NCI-H510A treated with DMSO at 0.1 percent for 48 hours (cell line): ENCODE measurements at places on chromosomes 16 and 17.
A peak's percentile ranks its signal among the peaks of the same experiment; 100 is the strongest.

GRCh38 chr16:76976101-76976500 is 214.9 kb upstream of the MON1B start:
- peak; percentile 5 for DNase-seq

- no peak for DNase-seq
Observed at GRCh38 chr16:66150698-66151482, 215.6 kb upstream of the CDH5 start.

DNA sequence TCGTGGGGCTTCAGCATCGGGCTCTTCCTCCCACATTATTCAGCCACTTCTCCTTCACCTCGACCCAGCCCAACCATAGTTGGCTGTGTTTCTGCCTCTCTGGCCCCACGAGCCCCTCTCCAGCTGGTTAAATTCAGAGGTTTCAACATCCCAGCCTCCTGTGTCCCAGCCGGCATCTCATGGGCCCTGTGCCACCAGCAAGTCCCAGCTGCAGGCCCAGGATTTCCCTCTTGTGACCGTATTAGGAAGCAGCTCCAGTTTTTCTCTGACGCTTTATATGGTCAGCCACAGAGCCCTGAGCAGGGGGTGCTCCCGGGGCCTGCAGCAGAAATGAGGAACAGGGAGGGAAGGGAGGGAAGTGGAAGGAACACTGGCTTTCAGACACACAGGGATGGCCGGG is 27.4 kb downstream of the MYH11 start:
- no peak for DNase-seq

DNA sequence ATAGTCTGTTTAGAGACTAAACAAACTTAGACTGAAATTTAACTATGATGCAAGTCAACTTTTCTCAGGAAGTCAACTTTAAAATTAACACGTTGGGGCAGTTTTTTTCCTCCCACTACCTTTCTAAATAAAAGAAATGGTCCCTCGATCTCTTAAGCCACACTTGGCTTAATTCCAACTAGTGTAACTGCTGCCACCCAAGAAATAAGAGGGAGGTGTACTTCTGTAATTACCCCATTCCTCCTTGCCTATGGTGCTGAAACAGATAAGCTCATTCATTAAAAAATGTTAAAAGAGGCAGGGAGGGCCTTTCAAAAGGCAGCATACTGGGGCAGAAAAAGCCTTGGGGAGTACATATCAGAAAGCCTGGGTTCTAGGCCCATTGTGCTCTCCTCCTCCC is 59.8 kb downstream of the NCOR1 start:
- no peak for DNase-seq

DNA sequence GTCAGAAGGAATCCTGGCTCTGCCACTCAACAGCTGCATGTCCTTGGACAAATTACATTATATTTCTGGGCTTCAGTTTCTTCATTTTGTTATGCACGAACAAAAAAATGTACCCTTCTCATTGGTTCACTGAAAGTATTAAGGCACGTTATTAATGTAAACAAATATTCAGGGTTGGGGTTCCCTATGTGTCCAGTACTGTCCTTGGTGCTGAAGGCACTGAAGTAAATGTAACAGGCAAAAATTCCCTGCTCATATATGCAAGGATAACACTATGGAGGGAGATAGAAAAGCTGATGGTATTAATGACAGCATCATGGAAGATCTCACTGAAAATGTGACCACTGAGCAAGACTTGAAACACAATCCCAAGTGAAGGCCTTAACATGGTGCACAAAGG is 386.6 kb downstream of the XYLT1 start:
- DNase-seq: no peak

- DNase-seq: no peak
Observed at GRCh38 chr17:43092901-43093300, 32.3 kb downstream of the BRCA1 start.

- no peak for DNase-seq
Observed at GRCh38 chr17:82160075-82160474, 52.6 kb downstream of the CCDC57 start.

DNA sequence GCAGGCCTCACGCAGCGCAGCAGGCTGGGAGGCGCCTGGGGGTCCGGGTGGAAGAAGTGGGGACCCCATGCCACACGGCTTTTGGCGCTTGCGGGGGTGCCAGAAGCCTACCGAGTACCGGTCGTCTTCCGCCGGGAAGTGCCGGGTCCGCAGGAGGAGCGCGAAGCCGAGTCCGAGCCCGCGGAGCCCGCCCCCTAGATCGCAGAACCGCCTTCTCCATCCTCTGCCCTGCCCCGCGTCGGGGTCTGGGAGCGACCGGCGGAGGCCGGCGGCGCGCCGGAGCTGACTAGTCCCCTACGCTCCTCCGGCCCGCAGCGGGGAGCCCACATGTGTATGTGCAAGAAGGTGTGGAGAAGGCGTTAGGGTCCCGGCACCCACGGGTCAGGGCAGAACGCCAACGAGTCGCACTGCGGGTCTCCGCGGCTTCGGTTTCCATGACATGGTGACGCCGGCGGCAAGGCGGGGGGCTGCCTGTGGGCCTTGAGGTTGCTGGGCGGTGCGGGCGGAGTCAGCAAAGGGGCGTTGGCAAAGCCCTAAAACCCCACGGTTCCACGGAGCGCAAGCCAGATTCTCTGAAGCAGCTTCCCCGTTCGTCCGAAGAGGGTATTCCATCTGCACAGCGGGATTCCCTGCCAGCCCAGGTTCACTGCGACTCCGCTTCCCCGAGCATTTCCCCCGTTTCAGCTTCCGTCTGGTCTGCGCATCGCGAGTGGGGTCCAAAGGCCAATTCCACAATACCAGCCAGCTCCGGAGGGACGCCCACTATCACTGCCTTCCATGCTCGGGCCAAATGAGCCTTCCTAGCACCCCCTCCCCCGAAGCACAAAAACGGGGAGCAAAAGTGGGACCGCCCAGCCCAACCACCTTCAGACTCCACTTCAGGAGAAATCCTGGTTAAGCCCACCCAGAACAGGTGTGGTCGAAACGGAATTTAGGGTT is 2.3 kb upstream of the LHX1 start:
- no peak for DNase-seq

DNA sequence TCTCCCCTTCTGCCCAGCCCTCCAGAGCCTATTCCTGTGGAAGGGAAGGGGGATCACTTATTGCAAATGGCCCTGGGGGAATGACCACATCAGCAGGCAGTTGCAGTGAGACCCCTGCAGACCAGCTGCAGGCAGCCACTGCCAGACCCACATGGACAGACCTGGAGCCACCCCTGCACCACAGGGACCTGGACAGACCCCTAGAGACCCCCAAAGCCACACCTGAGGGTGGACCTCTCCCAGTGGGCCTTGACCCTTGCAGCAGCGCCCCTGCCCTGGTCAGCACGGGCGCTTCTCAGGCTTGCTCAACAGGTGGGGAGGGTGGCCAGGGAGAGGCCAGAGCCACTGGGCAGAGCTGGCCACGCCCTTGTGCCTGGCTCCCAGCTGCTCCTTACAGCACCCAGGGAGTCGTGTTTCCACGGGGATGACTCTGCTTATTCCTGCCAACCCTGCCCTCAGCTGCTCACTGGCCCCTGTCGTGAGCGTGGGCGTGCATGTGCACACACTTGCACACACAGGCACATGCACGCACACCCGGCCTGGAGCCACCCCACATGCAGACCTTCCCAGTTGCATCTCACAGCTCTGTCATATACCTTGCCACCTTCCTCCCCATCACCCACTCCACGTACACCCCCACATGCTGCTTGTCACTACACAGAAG is 1.3 kb upstream of the SCN4A start:
- peak; percentile 25 for DNase-seq

DNA sequence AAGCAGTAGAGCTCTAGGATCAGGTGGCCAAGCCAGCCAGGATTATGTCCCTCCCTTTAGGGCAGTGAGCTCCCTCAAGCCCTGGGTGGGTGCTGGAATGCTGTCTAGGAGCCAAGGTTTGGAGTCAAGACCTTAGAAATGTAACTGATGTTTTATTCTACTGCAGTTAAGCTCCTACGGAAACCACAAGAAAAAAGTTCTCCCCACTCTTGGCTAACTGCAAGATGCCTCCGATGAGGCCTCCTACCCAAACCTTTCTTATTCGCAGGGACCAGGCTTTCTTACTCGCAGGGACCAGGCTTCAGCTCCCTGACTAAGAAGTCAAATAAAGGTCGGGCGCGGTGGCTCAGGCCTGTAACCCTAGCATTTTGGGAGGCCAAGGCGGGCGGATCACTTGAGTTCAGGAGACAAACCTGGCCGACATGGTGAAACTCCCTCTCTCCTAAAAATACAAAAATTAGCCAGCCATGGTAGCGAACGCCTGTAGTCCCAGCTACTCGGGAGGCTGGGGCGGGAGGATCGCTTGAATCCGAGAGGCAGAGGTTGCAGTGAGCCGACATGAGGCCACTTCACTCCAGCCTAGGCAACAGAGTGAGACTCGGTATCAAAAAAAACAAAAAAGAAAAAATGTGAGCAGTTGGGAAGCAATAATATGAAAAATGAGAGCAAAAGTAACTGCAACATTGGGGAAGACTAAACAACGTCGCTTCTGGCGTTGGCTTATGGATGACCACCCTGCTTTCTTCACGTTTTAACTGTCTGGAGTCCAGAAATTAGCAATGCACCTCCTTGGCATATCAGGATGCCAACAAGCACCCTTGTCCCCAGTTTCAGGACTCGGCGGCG is 31.7 kb upstream of the ARL4D start:
- no peak for DNase-seq

DNA sequence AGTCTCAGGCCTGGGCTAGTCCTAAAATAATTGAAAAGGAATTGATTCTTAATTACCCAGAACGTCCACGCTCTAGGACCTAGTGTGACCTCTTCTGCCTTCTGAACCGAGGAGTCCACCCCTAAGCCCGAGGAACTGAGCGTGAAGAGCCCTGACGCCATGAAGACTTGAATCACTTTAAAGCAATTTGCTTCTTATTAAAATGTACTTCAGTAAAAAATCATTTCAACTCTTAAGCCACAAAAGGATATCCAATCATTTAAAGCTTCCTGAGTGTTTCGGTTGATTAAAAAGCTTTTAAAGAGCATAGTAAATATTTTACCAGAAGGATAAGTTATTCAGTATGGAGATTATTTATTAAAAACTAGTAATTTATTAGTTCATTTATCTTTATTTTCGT is 11.6 kb downstream of the HSBP1 start:
- no peak for DNase-seq

DNA sequence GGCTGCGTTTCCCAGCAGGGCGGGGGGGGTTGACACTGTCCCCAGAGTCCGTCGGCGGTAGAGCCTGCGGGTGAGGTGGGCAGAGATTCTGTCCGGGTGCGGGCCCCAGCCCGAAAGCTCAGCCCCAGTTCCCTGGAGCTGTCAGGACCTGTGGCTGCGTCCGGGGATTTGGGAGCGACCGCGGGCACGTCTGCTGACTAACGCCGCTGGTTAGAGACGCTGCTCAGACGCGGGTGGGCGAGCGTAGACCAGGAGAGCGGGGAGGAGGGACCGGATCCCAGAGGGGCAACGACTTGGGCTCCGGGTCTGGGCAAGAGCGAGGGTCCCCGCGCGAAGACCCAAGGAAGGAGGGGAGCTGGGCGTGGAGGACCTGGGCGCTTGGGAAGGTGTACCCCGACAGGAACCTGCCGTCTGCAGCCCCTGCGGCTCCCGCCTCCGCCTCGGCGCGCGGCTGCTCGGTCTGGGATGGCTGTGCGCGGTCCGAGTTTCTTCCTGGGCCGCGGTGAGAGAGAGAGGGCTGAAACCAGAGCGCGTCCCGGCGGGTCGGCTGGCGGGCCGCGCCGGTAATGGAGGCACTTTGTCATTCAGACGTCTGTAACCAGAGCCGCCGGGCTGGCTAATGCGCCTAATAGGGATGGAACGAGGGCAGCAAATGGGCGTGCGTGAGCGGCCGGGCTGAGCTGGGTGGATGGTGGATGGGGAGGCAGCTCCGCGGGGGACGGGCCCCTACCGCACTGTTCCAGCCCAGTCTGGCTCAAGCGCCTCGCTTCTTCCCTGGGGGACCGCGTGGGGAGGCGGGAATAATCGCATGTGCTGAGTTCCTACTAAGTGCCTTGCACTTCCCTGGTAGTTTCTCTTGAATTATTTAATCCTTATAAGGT is 2.3 kb downstream of the NGFR start:
- peak; percentile 33 for DNase-seq

GRCh38 chr16:4548124-4548523 is 8.0 kb upstream of the C16orf96 start:
- DNase-seq: no peak

DNA sequence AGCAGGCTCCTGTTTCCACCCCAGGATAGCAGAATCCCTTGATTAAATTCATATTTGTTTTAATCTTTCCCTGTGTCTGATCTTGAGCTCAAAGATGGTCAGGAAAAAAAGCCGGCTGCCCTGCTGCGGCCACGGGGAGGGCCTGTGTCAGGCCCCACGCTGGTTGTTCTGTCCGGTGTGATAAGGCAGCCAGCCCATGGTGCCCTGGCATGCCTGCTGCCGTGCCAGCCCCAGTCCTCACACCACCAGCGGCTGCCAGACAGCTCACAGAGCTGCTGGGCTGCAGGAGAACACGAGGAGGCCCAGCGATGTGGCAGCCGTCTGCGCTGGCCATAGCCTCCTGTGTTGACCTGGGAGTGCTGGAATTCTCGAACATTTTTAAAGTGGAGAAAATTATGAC is 34.7 kb upstream of the BRD7 start:
- no peak for DNase-seq

DNA sequence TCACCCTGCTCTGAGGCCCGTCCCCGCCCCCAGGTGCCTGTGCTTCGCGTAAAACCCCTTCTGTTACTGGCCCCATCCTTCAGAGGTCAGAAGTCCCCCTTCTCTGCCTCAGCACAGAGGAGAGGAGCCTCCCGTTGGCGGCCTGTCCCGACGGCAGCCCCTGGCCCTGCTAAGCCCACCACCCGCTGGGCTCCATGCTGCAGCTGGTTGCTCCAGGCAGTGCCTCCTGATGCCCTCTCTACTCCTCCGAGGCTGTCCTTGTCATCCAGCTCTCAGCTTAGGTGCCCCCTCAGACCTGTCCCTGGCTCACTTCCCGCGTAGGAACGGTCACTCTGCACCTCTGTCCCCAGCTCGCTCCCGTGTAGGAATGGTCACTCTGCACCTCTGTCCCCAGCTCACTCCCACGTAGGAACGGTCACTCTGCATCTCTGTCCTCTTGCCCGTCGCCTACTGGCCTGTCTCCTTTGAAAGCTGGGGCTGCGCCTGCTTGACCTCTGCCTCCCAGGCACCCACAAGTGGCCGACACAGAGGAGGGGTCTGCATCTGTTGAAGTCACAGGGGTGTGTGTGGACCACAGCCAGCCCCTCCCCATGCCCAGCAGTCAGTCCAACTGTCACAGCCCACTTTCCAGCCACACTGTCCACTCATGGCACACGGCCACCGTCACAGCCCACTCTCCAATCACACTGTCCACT is 31.7 kb upstream of the ZC3H18 start:
- DNase-seq: no peak

- peak; percentile 84 for DNase-seq
Observed at GRCh38 chr17:39737760-39738567, at the start of gene GRB7. Gene GRB7, plus strand, starts transcription at chr17:39737938. Its CDS starts 4,364 bp downstream, at chr17:39742302.

- DNase-seq: no peak
Observed at GRCh38 chr16:79325226-79325945, 275.2 kb downstream of the MAF start.

DNA sequence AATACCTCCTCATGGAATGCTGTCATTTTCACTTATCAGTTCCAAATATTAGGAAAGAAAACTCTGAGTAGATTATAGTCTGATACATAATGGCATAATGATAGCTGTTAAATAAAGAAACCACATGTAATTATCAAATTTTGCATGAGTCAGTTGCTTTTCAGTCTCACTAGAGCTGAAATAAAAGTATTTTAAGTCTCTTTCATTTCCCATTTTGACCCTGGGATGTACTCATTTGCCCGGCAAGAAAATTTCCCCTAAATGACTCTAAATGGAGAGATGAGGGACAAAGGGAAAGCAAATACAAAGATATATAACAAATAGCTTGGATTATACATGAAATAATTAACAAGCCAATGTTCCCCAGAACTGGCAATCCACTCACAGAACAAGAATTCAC is 47.9 kb upstream of the CPHXL start:
- DNase-seq: no peak

GRCh38 chr17:65231086-65231485 is 93.9 kb downstream of the RGS9 start:
- DNase-seq: no peak
